ENCODE measurements at places on chromosomes 2 and 18.

DNA sequence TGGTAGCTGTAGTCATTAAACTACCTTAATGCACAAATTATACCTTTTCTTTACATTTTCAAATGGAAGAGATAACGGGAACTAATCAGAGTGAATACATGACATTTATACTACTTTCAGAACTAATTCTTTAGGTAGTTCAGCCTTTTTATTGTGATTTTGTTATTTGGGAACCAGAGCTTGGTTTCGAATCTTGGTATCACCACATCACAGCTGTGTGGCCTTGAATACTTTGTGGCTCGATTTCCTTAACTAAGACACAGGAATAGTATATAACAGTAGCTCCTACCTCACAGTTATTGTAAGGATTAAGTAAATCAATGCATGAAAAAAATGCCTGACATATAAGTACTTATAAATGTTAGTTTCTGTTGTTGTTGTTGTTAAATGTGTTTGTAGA lies 240.0 kb downstream of the WDR7 start:
- DNase-seq, result no peak

DNA sequence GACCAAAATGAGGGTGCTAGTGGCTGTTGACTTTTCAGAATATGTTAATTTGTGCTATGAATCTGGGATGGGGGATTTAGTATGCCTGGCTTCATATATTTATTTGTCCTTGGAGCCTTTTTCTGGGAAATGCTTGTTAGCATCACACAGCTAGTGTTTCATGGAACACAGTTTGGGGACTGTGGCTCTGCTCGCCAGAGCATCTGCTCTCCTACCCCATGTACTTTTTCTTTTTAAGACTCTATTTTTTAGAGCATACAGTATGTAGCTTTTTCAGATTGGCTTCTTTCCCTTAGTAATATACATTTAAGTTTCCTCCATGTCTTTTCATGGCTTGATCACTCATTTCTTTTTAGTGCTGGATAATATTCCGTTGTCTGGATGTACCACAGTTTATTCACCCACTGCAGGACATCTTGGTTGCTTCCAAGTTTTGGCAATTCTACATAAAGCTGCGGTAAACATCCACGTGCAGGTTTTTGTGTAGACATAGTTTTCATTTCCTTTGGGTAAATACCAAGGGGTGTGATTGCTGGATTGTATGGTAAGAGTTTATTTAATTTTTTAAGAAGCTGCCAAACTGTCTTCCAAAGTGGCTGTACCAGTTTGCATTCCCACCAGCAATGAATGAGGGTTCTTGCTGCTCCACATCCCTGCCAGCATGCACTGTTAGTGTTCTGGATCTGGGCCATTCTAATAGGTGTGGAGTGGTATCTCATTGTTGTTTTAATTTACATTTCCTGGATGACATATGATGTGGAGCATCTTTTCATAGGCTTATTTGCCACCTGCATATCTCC lies 44.1 kb downstream of the EFR3B start:
- no peak for DNase-seq

GRCh38 chr2:150178591-150178990 lies 308.9 kb downstream of the RND3 start:
- no peak for DNase-seq

GRCh38 chr2:8277921-8278571 lies 403.8 kb upstream of the ID2 start:
- DNase-seq, result no peak

- no peak for DNase-seq
These were observed 522.9 kb downstream of the ZEB2 start for GRCh38 chr2:143996974-143997373.

DNA sequence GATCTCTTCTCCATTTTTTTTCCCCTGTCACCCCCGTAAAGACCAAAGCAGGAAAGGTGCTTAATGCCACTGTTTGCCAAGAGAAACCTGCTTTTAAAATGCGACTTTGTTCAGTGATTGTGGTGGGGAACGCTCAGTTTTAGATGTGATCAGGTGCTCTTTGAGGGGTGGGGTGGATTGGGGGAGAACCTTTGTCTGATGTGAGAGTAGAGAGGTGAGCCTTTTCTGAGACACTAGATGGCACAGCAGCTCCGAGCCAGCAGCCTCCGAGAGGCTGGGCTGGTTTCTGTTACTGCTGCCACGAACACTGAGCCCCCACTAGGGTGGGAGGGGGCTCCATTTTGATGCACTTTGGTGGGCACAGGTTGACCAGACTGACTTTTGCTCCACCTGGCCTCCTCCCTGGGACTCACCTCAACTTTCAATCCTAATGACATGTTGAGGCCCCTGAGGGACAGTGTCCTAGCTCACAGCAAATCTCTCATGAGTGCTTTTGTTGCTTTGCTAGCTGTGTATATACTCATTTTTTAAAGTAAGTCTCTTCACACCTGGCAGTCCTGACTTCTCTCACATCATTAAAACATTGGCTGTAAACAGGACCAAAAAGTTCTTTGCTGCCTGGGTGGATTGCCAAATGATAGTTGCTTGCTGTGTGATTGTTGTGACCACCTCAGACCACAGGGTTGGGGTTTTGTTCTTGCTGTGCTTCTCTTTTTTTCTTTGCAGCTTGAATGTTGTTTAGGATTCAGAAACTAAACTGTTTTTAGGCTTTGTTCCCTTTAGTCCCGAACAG lies 98.2 kb upstream of the MAP3K20 start:
- no peak for DNase-seq

DNA sequence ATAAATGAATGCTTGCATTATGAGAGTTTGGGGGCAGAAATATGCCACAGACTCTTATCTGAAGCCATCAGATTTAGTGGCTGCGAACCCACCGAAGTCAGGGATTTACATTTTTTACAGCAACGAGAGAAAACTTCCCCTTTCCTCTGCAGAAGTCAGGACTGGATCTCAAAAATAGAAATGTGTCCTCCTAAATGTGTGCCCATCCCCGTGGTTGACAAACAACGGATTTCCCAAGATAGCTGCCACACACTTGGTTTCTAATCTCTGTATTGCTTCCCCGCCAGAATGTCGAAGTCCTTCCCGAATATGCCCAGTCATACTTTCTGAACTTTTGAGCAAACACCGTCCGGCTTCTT lies 879 bp upstream of the ADAM23 start:
- DNase-seq, result no peak

DNA sequence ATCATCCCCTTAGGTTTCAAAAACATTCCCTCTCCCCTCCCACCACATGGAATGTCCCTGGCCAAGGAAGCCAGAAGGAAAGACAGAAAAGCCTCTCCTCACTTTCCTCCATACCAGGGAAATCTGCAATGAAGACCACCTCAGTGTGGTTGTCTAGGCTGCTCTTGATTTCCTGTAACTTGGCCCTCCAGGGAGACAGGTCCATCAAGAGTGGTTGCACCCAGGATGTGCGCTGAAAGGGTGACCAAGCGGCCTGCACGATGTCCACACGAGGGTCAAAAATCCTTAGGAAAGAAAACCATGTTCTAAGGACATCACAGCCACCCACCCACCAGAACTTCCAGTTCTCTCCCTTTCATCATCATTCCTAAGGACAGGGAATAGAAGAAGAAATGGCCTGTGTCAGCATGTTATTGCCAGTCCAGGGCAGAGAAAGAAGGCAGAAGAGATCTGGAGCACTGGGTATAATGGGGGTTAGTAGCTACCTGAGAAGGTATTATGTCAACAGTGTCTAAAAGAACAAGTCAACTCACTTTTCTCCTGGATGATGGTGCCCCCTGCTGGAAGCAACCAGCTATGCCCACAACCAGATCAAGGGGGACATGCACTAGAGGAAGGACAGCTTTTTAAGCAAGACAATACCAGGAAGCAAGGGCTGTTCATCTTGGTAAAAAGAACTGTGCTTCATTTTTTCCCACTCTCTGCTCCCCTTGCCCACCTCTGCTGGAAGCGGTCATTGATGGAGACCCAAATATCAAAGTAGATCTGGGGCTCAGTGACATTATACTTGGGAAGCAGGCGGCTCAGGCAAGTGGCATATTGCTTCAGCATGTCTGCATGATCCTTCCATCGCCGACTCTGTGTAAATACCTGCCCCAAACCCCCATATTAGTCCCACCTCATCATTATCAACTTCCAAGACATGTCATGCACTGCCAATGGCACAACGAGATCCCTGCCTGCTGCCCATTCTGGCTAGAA lies 9.3 kb downstream of the GGCX start:
- peak; percentile 85 for DNase-seq
